Effector memory CD4-positive, alpha-beta T cell (primary cell): ENCODE measurements at places on chromosomes 5 and 9.

GRCh38 chr9:91783411-91783810 lies 166.6 kb downstream of the ROR2 start:
- no peak for DNase-seq

DNA sequence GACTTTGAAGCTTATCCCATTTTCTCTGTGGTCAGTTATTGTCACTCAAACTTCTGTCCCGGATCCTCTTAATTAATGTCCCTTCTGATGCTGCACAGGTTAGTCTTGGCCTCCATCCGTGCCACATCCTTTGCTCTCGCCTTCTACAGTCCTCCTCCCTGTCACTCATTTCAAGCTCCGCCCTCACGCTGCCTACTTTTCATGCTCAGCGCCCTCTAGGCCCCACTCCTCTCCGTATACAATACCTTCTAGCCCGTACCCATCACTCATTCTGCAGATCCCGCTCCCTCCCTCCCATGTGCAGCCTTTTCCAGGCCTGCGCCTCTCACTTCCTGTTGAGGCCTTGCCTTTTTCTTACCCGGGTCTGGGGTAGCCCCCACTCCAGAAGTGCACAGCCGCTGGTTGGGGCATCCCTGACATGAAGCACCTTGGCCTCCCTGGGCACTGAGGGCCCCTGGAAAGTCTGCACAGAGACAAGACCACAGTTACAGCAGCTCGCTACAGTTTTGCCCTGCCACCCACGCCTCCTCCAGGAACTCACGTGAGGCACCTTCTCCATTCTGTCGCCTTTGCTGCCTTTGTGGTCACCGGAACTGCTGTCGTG lies 88.5 kb upstream of the SLC25A48 start:
- DNase-seq, result no peak

DNA sequence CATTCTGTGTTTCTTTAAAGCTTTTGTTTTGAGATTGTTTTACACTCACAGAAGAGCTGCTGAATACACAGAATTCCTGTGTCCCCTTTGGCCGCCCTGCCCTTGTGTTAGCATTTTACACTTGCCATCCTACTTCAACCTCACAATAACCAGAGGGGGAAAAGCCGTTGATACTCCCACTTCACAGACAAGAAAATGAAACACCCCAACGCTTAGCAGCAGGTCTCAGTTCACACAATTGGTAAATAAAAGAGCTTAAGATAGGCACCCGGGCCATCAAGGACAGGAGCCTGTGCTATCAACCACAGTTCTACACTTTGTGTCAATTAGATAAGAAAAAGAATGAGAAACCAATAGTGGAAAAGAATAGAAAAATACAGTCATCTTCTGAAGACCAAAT lies 178.0 kb downstream of the SYK start:
- no peak for DNase-seq

GRCh38 chr9:71962328-71962727 lies 50.9 kb downstream of the C9orf85 start:
- DNase-seq, result no peak

DNA sequence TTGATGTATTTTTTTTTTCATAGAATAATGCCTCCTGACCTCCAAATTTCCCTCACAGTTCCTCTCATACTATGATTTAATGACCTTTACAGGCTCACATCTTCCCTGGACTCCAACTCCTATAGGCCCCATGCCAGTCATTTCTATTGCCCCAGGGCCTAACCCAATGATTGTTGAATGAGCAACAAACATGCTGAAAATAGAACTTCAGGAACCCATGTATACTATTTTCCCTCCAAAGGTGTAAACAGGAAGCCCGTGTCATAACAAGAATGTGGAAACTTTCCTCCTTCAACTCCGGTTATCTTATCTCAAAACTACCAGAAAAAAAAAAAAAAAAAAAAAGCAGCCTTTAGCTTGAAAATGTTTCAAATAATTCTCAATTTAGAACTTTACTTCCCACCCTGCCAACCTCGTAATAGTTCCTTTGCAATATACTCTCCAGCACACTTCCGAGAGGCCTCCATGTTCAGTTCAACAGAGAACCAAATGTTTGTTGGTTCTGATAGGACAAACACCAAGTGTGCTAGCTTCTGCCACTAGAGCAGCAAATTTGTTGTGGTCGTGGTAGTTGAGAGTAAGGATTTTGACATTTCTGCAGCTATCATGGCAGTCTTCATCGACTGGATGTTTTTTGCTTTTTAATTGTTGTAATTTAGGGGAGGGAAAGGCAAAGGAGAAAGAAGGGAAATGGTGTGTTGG lies 25.8 kb downstream of the TRPM6 start:
- DNase-seq, result no peak

- peak; percentile 36 for DNase-seq
These were observed 32.7 kb downstream of the DMRT3 start for GRCh38 chr9:1009101-1009707.

DNA sequence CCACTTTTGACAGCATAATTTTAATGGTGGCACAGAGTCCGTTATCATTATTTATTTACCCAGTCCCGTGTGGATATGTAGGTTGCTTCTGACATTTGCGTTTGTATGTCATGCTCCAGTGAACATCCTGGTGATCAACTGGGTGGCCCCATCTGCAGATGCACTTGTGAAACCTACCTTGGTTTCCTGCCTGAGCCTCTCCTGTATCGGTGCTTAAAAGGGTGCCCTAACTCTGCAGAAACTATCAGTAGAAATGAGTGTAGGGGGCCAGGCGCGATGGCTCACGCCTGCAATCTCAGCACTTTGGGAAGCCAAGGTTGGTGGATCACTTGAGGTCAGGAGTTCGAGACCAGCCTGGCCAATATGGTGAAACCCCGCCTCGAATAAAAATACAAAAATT lies 92.1 kb upstream of the IER5L start:
- DNase-seq, result no peak
